Lung (tissue), 17 donors: ENCODE measurements at places on chromosomes 3 and 15. TPM values are rescaled to one million over a fixed set of nuclear protein-coding genes. Genes with fewer than 3 reads are reported as not detected.
A peak's percentile ranks its signal among the peaks of the same experiment; 100 is the strongest.

DNA sequence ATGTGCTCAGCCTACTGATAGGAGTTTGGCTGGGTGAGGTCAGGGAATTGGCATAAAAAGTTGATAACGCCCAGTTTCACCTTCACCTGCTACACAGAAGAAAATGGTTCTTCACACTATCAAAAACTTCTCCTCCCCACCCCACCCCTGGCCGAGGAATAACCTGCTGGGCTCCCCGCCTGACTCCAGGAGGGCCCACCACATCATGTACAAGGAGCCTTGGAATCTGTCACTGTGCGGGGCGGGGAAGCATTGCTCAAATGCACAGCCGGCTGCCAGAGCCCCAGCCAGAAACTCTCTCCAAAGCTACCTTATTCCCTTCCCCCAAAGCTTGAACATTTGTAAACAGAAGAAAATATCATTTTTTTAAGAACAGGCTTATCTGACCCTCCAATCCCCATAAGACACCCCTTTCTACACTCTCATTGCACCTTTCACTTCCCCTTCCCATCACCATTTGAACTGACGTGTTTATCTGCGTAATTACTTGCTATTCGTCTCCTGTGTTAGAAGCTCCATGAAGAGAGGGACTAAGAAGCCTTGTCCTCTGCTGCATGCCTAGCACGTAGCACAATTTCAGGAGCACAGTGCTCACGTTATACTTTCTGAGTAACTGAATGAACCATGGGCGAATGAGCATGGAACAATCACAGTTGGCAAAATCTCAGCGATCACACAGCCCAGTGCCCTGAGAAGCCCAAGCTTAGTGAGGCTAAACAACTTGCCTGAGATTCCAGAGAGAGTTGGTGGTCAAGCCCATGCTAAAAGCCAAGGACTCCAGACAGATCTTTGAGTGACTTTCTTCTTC lies 82.9 kb downstream of the HES1 start:
- no peaks in the 10 kb centered on the region for H3K36me3 ChIP-seq
- no peaks in the 10 kb centered on the region for H3K27me3 ChIP-seq
- no peak overlapping the region for H3K4me3 ChIP-seq
- H3K27ac ChIP-seq, result no peak overlapping the region

CLRN1 gene
- not detected for total RNA-seq

DNA sequence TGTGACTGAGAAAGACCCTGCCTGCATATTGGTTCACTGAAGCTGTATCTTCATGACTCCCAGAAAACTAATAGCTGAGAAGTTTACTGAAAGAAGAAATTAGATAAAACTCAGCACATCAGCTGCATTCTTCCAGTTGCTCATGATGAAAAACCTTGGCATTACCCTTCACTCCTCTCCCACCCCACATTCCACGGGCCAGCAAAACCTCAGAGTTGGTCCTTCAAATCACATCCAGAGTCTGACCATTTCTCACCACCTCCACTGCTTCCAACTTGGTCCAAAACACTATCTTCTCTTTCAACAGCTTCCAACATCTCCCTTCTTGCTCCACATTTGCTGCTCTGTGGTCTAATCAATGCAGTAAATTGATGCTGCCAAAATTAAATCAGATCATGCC lies 97.1 kb downstream of the CD47 start:
- no peak overlapping the region for H3K27ac ChIP-seq
- peaks cover 29% of the 10 kb centered on the region for H3K4me1 ChIP-seq
- no peak for DNase-seq
- no peaks in the 10 kb centered on the region for H3K36me3 ChIP-seq
- H3K27me3 ChIP-seq, result no peaks in the 10 kb centered on the region
- H3K4me3 ChIP-seq, result no peak overlapping the region

GRCh38 chr3:4852780-4853748 lies 126.2 kb upstream of the BHLHE40 start:
- no peaks in the 10 kb centered on the region for H3K27me3 ChIP-seq
- H3K4me3 ChIP-seq, result no peak overlapping the region
- H3K27ac ChIP-seq, result no peak overlapping the region
- no peak for DNase-seq

- peak overlapping the region; percentile 88 for H3K27ac ChIP-seq
- peaks cover 7% of the 10 kb centered on the region for H3K4me1 ChIP-seq
- peak overlapping the region; percentile 62 for H3K4me3 ChIP-seq
- DNase-seq, result peak; percentile 89
Measured at GRCh38 chr15:64460724-64461720, 644 bp downstream of the ZNF609 start.

WDR72 gene
- 0.97 TPM for total RNA-seq

- no peaks in the 10 kb centered on the region for H3K27me3 ChIP-seq
- peak; percentile 10 for DNase-seq
- no peak overlapping the region for H3K4me3 ChIP-seq
- no peak overlapping the region for H3K27ac ChIP-seq
- H3K36me3 ChIP-seq, result no peaks in the 10 kb centered on the region
Measured at GRCh38 chr3:103554451-103554850, 1119.6 kb downstream of the ZPLD1 start.

- H3K27ac ChIP-seq, result no peak overlapping the region
- no peaks in the 10 kb centered on the region for H3K36me3 ChIP-seq
- H3K4me3 ChIP-seq, result no peak overlapping the region
- peak; percentile 55 for DNase-seq
Measured at GRCh38 chr3:105174017-105174615, 192.6 kb upstream of the ALCAM start.

SAXO2 gene
- total RNA-seq, result 54.0 TPM

GRCh38 chr15:39273717-39274411 lies 307.0 kb upstream of the THBS1 start:
- no peak overlapping the region for H3K27ac ChIP-seq
- no peaks in the 10 kb centered on the region for H3K4me1 ChIP-seq
- no peak overlapping the region for H3K4me3 ChIP-seq

DNA sequence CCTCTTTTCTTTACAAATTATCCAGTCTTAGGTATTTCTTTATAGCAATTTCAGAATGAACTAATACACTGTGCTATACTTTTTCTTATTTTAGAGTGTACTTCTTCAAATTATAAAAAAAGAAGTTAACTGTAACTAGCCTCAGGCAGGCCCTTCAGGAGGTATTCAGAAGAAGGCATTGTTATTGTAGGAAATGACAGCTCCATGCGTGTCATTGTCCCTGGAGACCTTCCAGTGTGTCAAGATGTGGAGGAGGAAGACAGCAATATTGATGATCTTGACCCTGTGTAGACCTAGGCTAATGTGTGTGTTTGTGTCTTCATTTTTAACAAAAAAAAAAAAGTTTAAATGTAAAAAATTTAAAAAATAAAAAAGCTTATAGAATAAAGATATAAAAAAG lies 55.5 kb downstream of the IL12A start:
- peaks cover 15% of the 10 kb centered on the region for H3K27me3 ChIP-seq
- no peaks in the 10 kb centered on the region for H3K36me3 ChIP-seq
- H3K27ac ChIP-seq, result no peak overlapping the region
- no peak for DNase-seq
- no peak overlapping the region for H3K4me3 ChIP-seq
- H3K4me1 ChIP-seq, result no peaks in the 10 kb centered on the region

NOX5 gene
- 0.09 TPM for total RNA-seq

RLBP1 gene
- not detected for total RNA-seq

ROPN1 gene
- total RNA-seq, result not detected

DNA sequence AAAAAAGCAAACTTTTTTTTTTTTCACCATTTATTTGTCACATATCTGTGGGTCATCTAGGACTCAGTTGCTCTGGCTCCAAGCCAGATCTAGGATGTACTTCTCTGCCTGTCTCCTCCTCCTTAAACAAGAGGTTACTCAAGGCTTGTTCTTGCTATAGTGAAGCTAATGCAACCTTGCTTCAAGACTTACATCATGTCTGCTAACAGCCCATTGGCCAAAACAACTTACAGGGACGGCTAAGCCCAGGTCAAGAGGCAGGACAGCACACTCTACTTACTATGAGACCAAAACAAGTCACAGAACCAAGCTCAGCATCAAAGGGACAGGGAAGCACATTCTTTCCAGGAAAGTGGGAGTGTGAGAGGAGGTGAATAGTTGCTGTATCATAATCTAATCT lies 123.8 kb upstream of the BNIP2 start:
- no peaks in the 10 kb centered on the region for H3K36me3 ChIP-seq
- peaks cover 11% of the 10 kb centered on the region for H3K27me3 ChIP-seq
- no peak overlapping the region for H3K27ac ChIP-seq
- H3K4me1 ChIP-seq, result no peaks in the 10 kb centered on the region
- DNase-seq, result no peak
- no peak overlapping the region for H3K4me3 ChIP-seq

GRCh38 chr3:31832551-31832950 lies 148.5 kb downstream of the OSBPL10 start:
- H3K27me3 ChIP-seq, result no peaks in the 10 kb centered on the region
- H3K4me3 ChIP-seq, result no peak overlapping the region
- no peak for DNase-seq

GRCh38 chr3:113602256-113602655 lies 69.9 kb downstream of the SIDT1 start:
- no peak for DNase-seq
- H3K36me3 ChIP-seq, result no peaks in the 10 kb centered on the region
- H3K27ac ChIP-seq, result no peak overlapping the region
- H3K27me3 ChIP-seq, result no peaks in the 10 kb centered on the region
- H3K4me3 ChIP-seq, result no peak overlapping the region

DNA sequence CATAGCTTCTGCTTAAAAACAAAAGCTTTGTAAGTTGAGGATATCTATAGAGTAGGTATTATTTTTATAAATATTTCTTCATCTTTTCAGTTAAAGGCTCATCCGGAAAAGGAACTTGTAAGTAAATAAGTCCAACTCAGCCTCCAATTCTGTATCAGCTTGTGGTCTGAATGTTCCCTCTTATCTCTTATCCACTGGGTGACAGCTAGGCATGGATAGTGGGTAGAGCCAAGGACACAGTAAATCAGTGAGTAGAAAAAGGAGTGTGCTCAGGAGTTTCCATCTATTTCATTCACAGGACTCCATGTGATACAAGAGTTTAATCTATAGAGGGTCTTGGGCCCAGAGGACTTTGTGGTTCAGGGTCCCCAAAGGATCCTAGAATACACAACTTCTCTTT lies 50.9 kb downstream of the FRMD5 start:
- H3K36me3 ChIP-seq, result no peaks in the 10 kb centered on the region
- no peak for DNase-seq
- no peak overlapping the region for H3K27ac ChIP-seq
- H3K4me1 ChIP-seq, result no peaks in the 10 kb centered on the region

PATL2 gene
- 2.4 TPM for total RNA-seq

- H3K4me3 ChIP-seq, result no peak overlapping the region
- H3K27me3 ChIP-seq, result no peaks in the 10 kb centered on the region
- H3K36me3 ChIP-seq, result no peaks in the 10 kb centered on the region
- peaks cover 6% of the 10 kb centered on the region for H3K4me1 ChIP-seq
- H3K27ac ChIP-seq, result no peak overlapping the region
Measured at GRCh38 chr3:168467115-168467714, 371.5 kb upstream of the GOLIM4 start.

DNA sequence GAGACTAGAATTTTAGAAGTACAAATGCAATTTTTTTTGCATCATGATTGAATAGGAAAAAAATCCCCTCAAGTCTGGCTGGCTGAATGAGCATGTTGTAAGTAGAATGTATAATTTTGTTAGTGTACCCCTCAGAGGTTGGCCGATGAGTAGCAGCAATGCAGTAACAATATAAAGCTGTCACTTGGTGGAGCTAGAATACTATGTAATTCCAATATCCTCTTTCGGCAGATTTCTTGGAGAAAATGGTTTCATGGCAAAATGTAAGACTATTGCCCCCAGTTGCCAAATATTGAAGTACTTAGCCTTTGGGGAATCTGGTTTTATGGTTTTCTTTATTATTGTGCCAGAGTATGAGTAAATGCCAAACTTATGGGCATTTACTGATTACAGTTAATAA lies 39.8 kb upstream of the SGO1 start:
- peak; percentile 80 for DNase-seq
- no peaks in the 10 kb centered on the region for H3K4me1 ChIP-seq
- no peak overlapping the region for H3K27ac ChIP-seq
- H3K36me3 ChIP-seq, result no peaks in the 10 kb centered on the region
- H3K4me3 ChIP-seq, result no peak overlapping the region
- no peaks in the 10 kb centered on the region for H3K27me3 ChIP-seq

- no peaks in the 10 kb centered on the region for H3K36me3 ChIP-seq
- DNase-seq, result no peak
- no peak overlapping the region for H3K27ac ChIP-seq
Measured at GRCh38 chr3:99721633-99722007, 83.2 kb downstream of the COL8A1 start.

DNA sequence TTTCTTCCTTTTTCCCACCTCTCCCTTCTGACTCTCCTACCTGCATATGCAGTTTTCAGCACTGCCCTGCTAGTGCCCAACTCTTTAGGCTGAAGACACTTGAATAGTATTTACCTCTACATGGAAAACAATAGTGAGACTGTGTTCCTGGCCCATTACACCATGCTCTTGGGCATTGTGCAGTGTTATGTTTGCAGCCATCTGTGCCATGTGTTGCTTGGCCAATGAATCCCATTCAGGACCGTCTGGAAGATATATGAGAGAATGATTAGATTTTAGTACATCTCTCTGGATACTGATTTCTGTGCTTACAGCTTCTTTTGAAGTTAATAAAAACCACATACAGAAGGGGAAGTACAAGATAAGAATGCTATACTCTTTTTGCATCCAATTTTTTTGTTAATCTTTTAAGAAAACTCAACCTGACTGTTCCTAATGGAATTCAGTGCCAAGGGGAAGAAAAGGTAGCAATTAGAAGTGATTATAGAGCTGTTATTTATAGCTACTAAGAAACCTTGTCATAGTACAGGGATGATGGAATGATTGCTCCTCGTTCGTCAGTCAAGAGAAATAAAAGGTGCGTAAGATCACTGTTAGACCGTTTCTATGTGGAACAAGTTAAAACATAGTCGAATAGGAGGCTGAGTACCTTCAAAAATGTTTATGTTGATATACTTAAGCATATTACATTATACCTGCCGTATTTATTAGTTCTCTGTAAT lies 58.9 kb downstream of the TMEM41A start:
- H3K36me3 ChIP-seq, result no peaks in the 10 kb centered on the region
- H3K27ac ChIP-seq, result no peak overlapping the region
- H3K27me3 ChIP-seq, result no peaks in the 10 kb centered on the region
- H3K4me3 ChIP-seq, result no peak overlapping the region
- no peak for DNase-seq
- H3K4me1 ChIP-seq, result no peaks in the 10 kb centered on the region

CHDH gene
- 10.9 TPM for total RNA-seq

GRCh38 chr15:58282060-58282708 lies 144.0 kb downstream of the AQP9 start:
- no peak overlapping the region for H3K4me3 ChIP-seq
- H3K36me3 ChIP-seq, result no peaks in the 10 kb centered on the region
- H3K27ac ChIP-seq, result no peak overlapping the region
- H3K27me3 ChIP-seq, result peaks cover 2% of the 10 kb centered on the region
- no peak for DNase-seq

PLEKHO2 gene
- 84.1 TPM for total RNA-seq

GRCh38 chr3:53716998-53717397 lies 129.2 kb downstream of the CHDH start:
- H3K4me1 ChIP-seq, result no peaks in the 10 kb centered on the region
- H3K27me3 ChIP-seq, result no peaks in the 10 kb centered on the region
- DNase-seq, result no peak
- no peak overlapping the region for H3K4me3 ChIP-seq

DLL4 gene
- 31.8 TPM for total RNA-seq

GRCh38 chr3:33474896-33475295 lies 34.7 kb upstream of the UBP1 start:
- H3K4me1 ChIP-seq, result no peaks in the 10 kb centered on the region
- no peaks in the 10 kb centered on the region for H3K27me3 ChIP-seq
- no peak for DNase-seq
- no peaks in the 10 kb centered on the region for H3K36me3 ChIP-seq

ARRDC4 gene
- 20.2 TPM for total RNA-seq

- H3K4me3 ChIP-seq, result no peak overlapping the region
- no peaks in the 10 kb centered on the region for H3K27me3 ChIP-seq
- no peak for DNase-seq
- no peaks in the 10 kb centered on the region for H3K36me3 ChIP-seq
Measured at GRCh38 chr15:44159492-44159891, 35.6 kb downstream of the FRMD5 start.
